NCI-H1417 (cell line): ENCODE measurements at places on chromosomes 11 and 22.
A peak's percentile ranks its signal among the peaks of the same experiment; 100 is the strongest.

DNA sequence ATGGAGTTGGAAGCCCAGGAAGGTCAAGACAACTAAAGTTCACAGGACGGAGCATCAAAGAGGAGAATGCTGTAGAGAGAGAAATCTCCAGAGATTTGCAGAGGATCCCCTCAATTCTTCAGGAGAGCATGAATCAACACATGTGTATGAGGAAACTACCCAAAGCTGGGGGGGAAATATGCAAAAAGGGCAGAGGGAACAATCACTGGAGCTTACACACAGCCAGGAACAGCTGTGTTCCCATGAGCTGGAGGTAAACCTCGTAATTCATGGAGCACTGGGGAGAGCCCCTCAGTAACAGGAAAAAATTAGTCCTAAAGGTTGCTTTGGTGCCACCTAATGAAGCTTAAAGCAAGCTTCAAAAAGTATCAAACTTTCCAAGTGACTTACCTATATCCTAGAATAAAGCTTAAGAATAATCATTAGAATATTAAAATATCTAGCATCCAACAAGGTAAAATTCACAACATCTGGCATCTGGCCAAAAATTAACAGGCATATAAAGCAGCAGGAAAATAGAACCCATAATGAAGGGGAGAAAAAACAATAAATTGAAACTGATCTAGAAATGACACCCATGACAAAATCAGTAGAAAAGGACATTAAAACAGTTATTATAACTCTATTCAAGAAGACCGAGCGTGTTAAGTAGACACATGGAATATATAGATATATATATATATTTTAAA is 134.2 kb downstream of the STK33 start:
- DNase-seq = no peak

- no peak for DNase-seq
These were observed 48.9 kb upstream of the ARHGAP20 start for GRCh38 chr11:110761131-110761530.

DNA sequence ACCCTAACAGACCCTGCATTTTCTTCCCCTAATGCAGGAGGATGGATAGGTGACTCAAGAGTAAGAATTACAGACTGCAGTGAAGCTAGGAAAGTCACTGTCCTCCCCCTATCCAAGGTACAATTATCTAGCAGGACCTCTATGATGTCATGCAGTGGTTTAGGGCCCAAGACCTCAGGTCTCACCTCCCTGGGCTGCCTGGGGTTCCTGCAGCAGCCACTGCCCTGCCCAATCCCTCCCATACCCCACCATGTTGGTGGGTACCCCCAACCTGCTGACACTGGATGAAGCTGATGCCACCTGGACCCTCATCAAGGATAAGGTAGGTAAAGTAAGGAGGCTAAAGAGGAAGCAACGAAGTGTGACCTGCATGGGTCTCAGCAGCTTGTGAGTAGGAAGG is at the start of gene C11orf42:
TSS of gene C11orf42 (plus strand) at position 192 of the 400 bp plus-strand sequence. CDS start at position 251, 59 bp downstream.
- DNase-seq = no peak

- no peak for DNase-seq
These were observed 2.7 kb upstream of the POLDIP3 start for GRCh38 chr22:42617155-42617983.

GRCh38 chr11:11425806-11426205 is 72.8 kb upstream of the CSNK2A3 start:
- DNase-seq = no peak

DNA sequence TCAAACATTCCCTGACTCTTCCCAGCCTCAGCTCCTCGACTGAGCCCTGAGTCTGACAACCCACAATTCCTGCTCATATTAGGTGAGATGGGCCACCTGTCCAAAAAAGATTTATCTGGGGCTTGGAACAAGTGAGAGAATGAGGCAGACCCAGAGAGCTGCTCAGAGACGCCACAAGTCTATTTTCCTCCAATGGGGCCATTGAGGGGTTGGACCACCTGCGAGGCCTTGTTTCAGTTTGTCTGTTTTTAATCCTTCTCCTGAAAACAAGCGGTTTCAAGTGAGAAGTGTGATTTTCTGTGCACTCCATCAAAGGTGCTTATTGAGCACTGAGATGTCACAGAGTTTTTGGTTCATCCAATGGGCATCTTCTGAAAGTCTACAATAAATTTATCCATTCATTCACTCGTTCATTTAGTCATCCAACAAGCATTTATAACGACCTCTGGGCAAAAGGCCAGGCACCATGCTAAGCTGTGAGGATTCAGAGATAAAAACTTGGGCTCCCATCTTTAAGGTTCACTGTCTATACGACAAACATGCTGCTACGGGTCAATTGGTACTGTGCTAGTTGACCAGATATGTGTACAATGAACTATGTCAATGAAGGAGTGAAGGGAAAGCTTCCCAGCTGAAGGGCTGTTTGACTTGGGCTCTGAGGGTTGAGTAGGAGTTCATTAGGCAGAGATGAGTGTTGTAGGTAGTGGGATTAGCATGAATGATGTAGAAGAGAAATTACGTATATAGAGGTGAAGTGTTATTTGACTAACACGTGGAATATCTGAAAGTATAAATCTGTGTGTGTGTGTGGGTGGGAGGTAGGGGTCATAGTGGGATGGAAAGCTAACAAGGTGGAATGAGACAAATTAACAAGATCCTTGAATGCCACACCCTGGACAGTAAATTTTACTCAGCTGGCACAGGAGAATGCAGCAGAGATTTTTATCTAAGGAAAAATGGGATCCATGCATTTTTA is 168.9 kb downstream of the MIAT start:
- no peak for DNase-seq

DNA sequence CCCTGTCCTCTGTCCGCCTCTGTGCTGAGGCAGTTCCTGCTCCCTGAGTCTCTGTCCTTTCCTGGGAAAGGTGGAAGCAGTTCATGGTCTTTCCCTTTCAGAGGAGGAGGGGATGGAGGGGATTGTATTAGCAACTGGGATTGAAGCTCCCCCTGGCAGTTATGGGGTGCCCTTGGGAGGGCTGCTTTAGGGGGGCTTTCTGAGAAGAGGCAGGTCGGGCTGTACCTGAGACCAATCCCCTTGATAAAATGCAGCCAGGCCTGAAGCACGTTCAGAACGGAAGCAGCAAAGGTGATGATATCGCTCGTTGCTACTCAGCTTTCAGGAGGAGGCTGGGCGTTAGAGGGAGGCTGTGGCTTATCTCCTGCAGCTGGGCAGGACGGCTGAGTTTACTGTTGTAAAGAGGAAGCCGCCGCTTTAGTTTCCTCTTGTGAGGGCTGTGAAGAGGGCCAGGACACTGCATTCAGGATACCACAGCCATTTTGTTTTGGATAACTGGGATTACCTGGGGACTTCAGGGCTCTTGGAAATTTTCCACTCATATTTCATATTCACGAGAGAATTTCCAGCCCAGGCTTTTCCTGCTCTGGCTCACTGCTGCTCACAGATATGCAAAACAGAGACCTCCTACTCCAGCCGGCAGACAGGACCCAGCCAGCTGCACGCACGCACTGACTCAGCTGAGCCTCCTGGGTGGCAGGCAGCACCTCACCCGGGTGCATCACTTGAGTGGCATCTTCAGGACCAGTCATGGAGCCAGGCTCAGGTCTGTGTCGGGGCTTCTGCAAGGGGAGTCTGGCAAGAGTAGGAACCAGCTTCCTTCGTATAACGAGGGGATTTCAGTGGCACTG is 798 bp downstream of the AMPD3 start:
- DNase-seq = peak; percentile 75

DNA sequence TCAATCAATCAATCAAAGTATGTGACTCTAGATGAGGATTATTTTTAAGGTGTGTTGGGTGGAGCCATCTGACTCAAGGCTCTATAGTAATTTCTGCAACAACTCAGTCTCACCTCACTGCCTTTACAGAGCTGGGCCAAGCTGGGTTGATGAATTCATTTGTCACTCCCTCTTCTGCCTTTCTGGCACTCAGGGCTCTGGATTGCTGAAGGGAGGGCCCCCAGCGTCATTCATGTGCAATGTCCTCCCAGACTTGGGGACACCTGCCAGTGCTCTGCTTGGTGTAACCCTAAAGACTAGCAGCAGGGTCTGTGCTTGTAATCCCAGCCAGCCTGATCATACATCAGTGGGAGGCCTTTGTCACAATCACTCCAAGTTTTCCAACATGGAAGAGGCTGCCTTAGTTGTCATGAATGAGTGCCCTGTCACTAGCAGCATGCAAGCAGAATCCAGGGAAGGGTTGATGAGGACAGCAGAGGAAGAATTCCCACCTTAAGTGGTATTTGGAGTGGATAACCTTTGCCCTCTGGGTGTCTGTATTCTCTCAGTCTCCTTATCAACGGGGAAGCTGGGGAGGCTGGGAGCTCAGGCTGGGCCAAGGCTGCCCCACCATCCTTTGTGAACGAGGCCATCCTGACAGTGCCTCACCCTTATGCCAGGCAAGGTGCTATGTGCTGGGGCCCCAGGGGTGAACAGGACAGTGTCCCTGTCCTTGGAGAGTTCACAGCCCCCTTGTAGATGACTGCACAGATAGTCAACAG is 2.0 kb upstream of the TP53I11 start:
- no peak for DNase-seq

DNA sequence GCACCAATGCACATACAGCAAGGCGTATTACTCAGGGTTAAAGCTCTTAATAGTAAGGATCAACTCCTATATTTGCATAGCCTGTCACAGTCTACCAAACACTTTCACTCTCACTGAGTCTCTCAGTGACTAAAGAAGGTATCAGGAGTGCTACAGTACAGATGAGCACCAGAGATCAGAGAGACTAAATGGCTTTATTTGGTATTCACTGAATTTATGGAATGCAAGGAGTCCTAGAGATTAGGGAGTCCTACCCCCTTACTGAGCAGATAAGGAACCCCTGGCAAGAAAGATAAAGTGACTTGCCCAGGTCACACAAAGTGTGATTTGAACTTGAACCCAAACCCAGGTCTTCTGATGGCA is 396.4 kb upstream of the CCDC90B start:
- DNase-seq = no peak

GRCh38 chr11:108713076-108713790 is 48.4 kb downstream of the DDX10 start:
- no peak for DNase-seq

- DNase-seq = no peak
These were observed 413.9 kb downstream of the TENM4 start for GRCh38 chr11:79026803-79027445.

DNA sequence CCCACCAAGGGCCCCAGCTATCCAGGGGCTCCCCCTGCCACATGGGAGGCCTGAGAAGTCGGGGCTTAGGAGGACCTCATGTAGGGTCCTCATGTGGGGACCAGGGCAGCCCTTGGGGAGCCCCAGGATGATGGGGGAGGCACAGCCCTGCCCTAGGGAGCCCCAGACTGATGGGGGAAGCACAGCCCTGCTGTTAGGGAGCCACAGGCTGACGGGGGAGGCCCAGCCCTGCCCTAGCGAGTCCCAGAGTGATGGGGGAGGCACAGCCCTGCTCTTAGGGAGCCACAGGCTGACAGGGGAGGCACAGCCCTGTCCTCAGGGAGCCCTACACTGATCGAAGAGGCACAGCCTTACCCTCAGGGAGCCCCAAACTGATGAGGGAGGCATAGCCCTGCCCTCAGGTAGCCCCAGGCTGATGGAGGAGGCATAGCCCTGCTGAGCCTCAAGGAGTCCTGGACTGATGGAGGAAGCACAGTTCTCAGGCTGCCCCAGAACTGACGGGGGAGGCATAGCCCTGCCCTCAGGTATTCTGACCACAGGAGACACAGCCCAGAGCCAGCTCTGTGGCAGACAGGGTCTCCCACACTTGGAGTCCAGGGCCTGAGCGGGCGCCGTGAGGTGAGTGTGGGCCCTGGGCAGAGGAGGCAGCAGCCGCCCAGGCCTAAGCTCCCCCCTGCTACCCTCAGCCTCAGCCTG is 10.8 kb downstream of the PRR33 start:
- no peak for DNase-seq

DNA sequence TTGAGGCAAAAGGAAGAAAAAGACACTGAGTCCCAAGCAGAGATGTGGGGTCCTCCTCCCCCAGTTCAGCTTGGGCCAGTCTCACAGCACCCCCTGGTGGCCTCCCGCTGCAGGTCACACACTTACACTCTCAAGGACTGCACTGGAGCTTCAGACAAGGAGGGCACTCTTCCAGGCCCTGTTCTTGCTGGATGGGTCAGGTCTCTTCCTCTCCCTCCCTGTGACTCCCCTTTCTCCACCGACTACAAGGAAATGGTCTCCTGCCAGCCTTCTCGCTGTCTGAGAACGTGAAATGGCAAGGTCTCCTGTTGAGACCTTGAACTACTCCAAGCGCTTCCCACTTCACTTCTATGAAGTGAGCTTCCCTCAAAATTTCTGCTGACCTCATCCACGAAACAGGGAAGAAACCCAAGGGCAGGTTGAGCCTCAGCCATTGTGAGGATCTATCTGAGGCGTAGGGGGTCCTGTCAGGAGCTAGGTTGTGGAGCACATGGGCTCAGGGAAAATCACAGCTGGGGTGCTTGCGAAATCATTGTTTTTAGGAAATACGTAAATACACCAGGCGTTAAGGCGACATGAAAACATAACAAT is 11.2 kb upstream of the IGLL1 start:
- DNase-seq = peak; percentile 25

- no peak for DNase-seq
These were observed 3.0 kb downstream of the SLC36A4 start for GRCh38 chr11:93194673-93195291.

- DNase-seq = no peak
These were observed 10.9 kb upstream of the TSKU start for GRCh38 chr11:76772100-76772782.

GRCh38 chr11:13695886-13696285 is 27.4 kb downstream of the FAR1 start:
- no peak for DNase-seq

- DNase-seq = no peak
These were observed 23.1 kb upstream of the TP53I11 start for GRCh38 chr11:44973632-44974401.

GRCh38 chr11:118046051-118046963 is 30.6 kb upstream of the TMPRSS4 start:
- peak; percentile 15 for DNase-seq

DNA sequence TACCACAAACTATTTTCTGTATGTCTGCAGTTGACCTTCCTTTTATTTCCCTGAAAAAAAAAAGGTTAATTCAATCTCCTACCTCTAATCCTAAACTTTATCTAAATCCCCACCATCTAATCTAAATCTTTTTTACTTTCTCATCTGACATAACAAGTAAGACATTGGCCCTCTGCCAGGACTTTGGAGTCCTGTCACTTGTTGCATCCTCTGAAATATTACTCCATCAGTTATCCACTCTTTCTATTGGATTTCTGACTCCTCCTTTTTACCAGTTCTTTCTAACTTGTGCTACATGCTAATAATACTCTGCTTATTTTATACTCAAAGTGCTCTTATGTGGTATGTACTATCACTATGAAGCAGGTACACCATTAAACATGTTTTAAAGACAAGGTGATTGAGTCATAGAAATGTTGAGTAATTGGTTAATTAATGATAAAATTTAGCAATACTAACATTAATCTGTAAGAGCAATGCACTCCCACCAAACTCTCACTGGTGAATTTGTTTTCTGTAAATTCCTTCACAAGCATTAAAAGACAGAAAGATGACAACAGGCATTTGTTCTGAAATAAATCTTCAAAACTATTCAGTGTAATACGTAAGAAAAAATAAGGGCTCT is 914.2 kb upstream of the RAG2 start:
- DNase-seq = no peak
